ENCODE measurements at places on chromosomes 5 and 9. TPM values are rescaled to one million over a fixed set of nuclear protein-coding genes. Genes with fewer than 3 reads are reported as not detected.

GRCh38 chr9:35666045-35666444 lies 1.1 kb upstream of the ARHGEF39 start:
- DNase-seq, result no peak

DNA sequence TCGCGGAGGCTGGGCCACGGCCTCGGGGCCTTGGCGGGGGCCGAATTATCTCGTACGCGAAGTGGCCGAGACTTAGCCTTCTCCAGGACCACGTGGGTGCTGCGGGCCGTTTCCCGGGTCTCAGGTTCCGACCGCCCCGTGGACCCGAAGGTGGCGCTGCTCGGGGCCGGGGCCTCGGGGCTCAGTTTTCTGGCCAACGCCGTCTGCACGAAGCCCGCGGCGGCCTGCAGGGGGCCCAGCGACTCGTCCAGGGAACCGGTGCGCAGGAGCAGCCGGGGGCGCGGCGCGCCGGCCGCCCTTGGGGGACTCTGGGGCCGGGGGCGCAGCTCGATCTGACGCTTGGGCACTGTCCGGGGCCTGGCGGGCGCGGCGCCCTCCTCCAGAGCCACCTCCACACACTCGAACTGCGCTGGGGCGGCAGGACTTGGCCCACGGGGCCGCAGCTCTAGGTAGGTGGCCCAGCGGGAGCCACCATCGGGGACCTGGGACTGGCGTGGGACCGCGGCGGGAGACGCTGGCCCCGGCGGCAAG lies 716 bp downstream of the PROB1 start:
- DNase-seq, result no peak

DNA sequence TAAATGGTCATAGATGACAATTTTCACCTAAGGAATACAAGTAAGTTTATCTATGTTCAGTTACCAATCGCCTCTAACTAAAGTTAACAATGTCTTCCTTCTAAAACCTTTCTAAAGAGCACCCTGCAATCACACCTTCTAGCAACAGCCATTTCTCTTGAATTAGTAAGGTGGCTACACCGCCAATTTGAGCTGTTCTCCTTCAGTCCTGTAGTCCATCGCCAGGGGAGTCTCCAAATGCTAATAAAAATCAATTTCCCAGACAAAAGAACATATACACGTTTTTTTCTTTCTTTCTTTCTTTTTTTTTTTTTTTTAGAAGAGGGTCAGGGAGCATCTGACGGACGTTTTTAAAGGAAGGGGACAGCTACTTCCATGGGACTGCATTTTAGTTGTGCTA lies 729 bp upstream of the RORB start:
- no peak for DNase-seq

DNA sequence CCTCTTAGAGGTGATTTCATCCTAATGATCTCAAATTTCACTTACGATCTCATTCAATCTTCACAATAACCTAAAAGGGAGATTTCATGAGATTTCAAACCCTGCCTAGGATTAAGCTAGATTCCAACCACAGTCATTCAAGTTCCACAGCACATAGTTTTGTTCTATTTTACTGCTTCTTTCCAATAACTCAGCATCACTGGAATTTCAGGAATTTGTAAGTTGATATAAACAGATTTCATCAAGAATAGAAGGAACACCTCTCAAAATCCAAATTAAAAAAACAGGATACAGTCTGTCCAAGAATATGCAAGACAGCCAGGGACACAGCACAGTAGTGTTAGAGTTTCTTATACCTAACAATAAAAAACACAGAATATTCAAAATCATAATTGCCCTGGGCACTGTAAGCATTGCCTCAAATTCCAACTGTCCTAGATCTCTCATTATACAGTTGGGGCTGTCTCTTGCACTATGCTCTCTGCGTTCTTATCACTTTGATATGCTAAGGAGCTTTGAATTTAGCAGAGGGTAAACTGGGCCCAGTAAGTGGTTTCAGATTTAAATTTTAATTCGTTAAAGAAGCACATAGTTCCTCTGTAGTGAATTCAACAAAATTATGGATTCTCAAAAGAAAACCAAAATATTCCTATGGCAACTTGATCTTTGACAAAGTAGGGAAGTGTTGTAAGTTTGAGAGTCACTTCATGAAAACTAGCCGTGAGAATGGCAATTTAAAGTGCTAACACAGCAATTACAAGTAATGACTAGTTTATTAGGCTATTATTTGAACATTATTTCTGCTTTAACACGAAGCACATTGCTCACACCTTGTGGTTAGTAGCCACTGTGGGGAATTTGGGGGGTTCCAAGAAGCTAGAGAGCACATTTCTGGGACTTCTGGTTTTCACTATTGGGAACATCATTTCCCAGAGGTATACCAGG lies 478.6 kb upstream of the C9orf72 start:
- DNase-seq, result no peak

DNA sequence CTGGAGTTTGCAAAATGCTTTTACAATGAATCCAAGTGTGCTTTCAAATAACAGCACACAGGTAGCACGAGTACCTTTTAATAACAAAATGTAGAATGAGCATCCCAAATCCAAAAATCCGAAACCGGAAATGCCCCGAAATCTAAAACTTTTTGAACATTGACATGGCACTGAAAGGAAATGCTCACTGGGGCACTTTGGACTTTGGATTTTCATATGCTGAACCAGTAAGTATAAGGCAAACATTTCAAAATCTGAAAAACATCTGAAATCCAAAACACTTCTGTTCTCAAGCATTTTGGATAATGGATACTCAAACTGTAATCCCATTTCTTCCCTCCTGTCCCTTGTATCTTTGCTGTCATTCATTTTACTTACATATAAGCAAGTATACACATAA lies 50.1 kb downstream of the GCNT4 start:
- no peak for DNase-seq

DNA sequence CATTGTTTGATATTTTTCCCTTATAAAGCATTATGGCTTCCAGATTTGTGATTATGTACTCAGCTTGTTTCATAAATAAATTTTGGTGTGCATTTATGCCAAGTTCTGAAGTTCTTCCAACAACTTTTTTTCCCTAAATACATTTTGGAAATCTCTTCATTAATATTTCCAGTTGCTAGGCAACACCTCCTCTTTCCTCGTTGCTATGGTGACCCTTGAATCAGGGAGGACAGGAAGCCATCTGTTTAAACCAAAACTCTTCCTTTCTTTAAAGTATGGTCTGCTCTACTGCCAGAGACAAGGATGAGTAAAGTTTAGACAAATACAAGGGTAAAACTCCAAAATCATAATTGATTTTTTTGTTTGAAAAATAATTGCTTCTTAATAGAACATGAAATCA lies 779.3 kb downstream of the CDH9 start:
- DNase-seq, result no peak

DNA sequence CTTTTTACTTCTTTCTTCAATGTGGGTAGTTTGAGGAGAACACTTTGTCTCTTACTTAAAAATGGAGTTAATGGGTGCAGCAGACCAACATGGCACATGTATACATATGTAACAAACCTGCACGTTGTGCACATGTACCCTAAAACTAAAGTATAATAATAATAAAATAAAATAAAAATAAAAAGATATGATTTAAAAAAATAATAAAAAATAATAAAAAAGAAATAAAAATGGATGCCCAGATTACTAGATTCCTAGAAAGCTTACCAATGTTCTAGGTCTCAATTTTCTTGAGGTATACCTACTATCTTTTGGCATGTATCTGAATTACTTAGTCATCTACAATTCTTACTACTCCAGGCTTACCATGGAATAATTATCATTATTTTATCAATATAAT lies 2001.6 kb upstream of the CDH9 start:
- DNase-seq, result no peak

- DNase-seq, result no peak
These were observed 23.4 kb upstream of the GPX8 start for GRCh38 chr5:55136521-55136920.

GRCh38 chr5:1227667-1228066 lies 2.5 kb downstream of the SLC6A18 start:
- no peak for DNase-seq

The CBY3 gene
- total RNA-seq, result 3.0 TPM

The RPL7A gene
- total RNA-seq, result 1,807 TPM

The RANBP3L gene
- not detected for total RNA-seq
